Smooth muscle cell of bladder (primary cell): ENCODE measurements at places on chromosomes 7 and 10. TPM values are rescaled to one million over a fixed set of nuclear protein-coding genes. Genes with fewer than 3 reads are reported as not detected.

ZFAND2A gene
- 21.0 and 30.0 TPM in 2 replicates for total RNA-seq

H2BK1 gene
- not detected in 2 replicates for total RNA-seq

NUTM2B gene
- total RNA-seq = 0.28 and 0.37 TPM in 2 replicates

FOXI2 gene
- total RNA-seq = not detected in 2 replicates

ANKRD1 gene
- 0.14 and 0.18 TPM in 2 replicates for total RNA-seq
